ENCODE measurements at places on chromosomes 7 and 10. TPM values are rescaled to one million over a fixed set of nuclear protein-coding genes. Genes with fewer than 3 reads are reported as not detected.
A peak's percentile ranks its signal among the peaks of the same experiment; 100 is the strongest.

TMEM26 gene
- 0.25 TPM for total RNA-seq

GRCh38 chr7:28623105-28623730 lies 210.9 kb downstream of the CREB5 start:
- H3K27me3 ChIP-seq, result no peaks in the 10 kb centered on the region
- H3K36me3 ChIP-seq, result no peaks in the 10 kb centered on the region
- H3K4me3 ChIP-seq, result no peak overlapping the region
- H3K27ac ChIP-seq, result no peak overlapping the region
- H3K4me1 ChIP-seq, result peaks cover 21% of the 10 kb centered on the region
- no peak for DNase-seq

GRCh38 chr7:46003896-46004875 lies 83.1 kb upstream of the IGFBP3 start:
- H3K27ac ChIP-seq, result no peak overlapping the region
- no peaks in the 10 kb centered on the region for H3K27me3 ChIP-seq
- no peaks in the 10 kb centered on the region for H3K36me3 ChIP-seq
- DNase-seq, result no peak
- no peak overlapping the region for H3K4me3 ChIP-seq

THAP5 gene
- total RNA-seq, result 14.5 TPM

BCCIP gene
- total RNA-seq, result 30.9 TPM

DNA sequence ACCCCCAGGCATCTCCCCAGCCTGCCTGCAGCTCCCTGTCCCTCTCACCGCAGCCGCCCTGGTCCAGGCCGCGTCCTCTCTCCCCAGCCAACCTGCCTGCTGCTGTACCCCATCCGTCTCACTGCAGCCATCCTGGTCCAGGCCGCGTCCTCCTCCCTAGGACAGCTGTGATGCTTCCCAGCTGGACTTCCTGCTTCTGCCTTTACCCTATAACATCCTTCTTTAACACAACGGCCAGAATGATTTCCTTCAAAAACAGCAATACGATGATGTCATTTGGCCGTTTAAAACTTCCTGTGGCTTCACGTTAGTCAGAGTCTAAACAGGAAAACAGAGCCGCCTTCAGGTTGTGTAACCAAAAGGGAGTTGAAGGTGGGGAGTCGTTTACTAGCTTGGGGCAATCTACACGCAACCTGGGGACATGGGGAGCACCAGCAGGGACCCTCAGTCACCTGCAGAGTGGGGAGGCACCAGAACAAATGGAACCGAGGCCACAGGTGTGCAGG lies 32.2 kb upstream of the ZFAND2A start:
- H3K27me3 ChIP-seq, result no peaks in the 10 kb centered on the region
- no peaks in the 10 kb centered on the region for H3K36me3 ChIP-seq
- H3K27ac ChIP-seq, result no peak overlapping the region
- H3K4me3 ChIP-seq, result no peak overlapping the region
- DNase-seq, result no peak

TEX47 gene
- not detected for total RNA-seq

THSD7A gene
- total RNA-seq, result 9.3 TPM

DNA sequence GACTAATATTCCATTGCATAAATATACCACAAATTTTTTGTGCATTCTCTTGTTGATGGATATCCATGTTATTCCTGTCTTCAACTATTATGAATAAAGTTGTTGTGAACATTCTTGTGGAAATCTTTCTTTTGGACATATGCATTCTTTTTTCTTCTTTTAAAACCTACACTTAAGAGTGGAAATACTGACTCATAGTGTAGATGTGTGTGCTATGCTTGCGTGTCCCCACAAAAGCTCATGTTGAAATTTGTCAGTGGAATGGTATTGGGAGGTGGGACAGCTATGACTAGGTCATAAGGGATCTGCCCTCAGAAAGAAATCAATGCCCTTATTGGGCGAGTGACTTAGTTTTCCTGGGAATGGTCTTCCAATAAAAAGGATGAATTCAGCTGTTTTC lies 203.6 kb upstream of the PRSS58 start:
- no peaks in the 10 kb centered on the region for H3K27me3 ChIP-seq
- H3K4me1 ChIP-seq, result no peaks in the 10 kb centered on the region
- H3K36me3 ChIP-seq, result no peaks in the 10 kb centered on the region
- no peak overlapping the region for H3K27ac ChIP-seq
- no peak overlapping the region for H3K4me3 ChIP-seq

DNA sequence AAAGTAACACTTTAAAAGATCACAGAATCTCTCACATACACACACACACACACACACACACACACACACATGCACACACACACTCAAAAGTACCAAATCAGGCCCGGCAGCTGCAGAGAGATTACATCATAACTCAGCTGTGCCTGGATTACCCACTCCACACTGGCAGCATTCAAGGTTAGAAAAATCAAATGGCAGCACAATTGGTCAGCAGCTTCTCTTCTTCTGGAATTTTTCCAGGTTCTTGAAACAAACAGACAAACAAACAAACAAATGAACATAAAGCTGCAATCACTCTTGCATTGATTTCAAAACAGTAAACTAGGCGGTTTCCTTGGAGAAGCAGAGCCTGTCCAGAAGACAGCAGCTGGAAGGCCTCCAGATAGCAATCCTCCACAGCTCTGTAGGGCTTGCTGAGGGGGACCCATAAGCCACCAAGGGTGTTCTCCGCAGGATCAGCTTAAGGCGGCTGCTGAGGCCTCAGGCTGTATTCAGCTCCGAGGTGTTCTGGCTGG lies 24.5 kb upstream of the FAM133B start:
- no peak overlapping the region for H3K27ac ChIP-seq
- no peak overlapping the region for H3K4me3 ChIP-seq
- H3K4me1 ChIP-seq, result no peaks in the 10 kb centered on the region
- no peak for DNase-seq

- no peak for DNase-seq
- no peak overlapping the region for H3K27ac ChIP-seq
- H3K36me3 ChIP-seq, result no peaks in the 10 kb centered on the region
- H3K4me1 ChIP-seq, result no peaks in the 10 kb centered on the region
- H3K27me3 ChIP-seq, result no peaks in the 10 kb centered on the region
Observed at GRCh38 chr7:75818472-75818871, 4.9 kb upstream of the CCL24 start.

TYW1B gene
- total RNA-seq, result 6.9 TPM

GRCh38 chr10:54854389-54854788 lies 53.4 kb upstream of the PCDH15 start:
- no peak overlapping the region for H3K27ac ChIP-seq
- no peaks in the 10 kb centered on the region for H3K4me1 ChIP-seq
- no peaks in the 10 kb centered on the region for H3K36me3 ChIP-seq
- H3K27me3 ChIP-seq, result no peaks in the 10 kb centered on the region
- no peak for DNase-seq

- no peaks in the 10 kb centered on the region for H3K36me3 ChIP-seq
- DNase-seq, result no peak
- no peak overlapping the region for H3K4me3 ChIP-seq
- H3K4me1 ChIP-seq, result peaks cover 22% of the 10 kb centered on the region
- H3K27ac ChIP-seq, result no peak overlapping the region
- H3K27me3 ChIP-seq, result no peaks in the 10 kb centered on the region
Observed at GRCh38 chr10:44935201-44935965, 24.2 kb upstream of the RASSF4 start.

DNA sequence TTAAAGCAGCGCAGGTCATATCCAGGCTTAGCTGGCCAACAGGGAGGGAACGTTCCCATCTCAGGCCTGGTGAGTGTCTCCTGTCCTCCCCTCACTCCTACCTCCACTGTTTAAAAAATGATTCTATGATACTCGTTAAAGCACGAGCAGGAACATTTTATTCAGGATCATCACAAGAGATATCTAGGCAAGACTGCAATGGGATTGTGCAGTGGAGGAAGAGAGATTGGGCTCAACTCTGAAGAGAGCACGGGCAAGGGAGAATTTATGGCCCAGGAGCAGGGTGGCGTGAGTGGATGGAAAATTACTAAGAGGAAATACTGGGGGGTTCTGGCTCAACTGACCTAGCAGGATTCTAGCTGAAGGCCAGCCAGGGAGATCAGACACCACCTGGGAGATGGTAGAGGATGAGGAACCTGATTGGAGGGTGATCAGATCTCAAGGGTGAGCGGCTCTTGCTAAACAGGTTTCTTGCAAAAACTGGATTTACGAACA lies 9.0 kb upstream of the HSPB1 start:
- no peaks in the 10 kb centered on the region for H3K36me3 ChIP-seq
- peaks cover 74% of the 10 kb centered on the region for H3K4me1 ChIP-seq
- peak overlapping the region; percentile 100 for H3K27ac ChIP-seq
- H3K27me3 ChIP-seq, result no peaks in the 10 kb centered on the region

DNA sequence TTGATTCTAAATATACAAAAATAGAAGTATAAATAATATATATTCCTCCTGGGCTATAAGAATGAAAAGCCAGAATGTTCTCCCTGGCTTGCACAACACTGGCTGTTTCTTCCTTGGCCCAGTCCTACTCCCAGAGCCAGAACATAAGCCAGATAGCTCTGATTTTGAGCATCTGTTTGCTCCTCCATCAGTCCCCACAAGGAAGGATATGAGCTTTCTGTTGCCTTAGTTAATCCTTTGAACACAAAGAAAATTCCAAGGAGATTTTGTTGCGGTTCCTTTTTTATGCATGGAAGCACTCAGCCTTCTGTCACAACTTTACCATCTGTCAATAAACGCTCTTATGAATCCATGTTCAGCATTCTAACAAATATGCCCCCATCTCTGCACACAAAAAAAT lies 361.8 kb downstream of the IPMK start:
- H3K36me3 ChIP-seq, result no peaks in the 10 kb centered on the region
- H3K4me3 ChIP-seq, result no peak overlapping the region
- DNase-seq, result no peak

NME8 gene
- not detected for total RNA-seq

- DNase-seq, result no peak
- H3K27ac ChIP-seq, result no peak overlapping the region
- H3K36me3 ChIP-seq, result no peaks in the 10 kb centered on the region
- no peaks in the 10 kb centered on the region for H3K27me3 ChIP-seq
- no peak overlapping the region for H3K4me3 ChIP-seq
Observed at GRCh38 chr7:531777-532176, 12.1 kb upstream of the PDGFA start.

MBL2 gene
- not detected for total RNA-seq

DNA sequence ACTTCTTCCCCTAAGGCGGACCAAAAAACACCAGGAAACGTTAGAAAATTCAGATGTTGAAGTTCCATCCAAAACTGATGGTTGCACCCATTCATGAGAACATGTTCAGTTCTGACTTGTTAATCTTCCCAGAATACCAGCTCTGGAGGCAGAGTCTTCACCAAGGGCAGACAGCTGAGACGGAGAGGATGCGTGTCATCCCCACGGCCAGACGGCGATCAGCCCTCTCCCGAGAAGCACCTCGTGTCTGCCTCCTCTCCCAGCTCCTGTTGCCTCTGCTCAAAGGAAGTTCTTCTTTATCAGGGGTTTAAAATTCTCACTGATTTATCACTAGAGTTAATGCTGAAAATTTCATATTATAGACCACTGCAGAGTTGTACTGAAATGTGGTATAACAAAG lies 269.7 kb downstream of the ZMYND11 start:
- H3K27ac ChIP-seq, result no peak overlapping the region
- DNase-seq, result no peak
- H3K4me1 ChIP-seq, result no peaks in the 10 kb centered on the region
- peaks cover 12% of the 10 kb centered on the region for H3K36me3 ChIP-seq
- no peaks in the 10 kb centered on the region for H3K27me3 ChIP-seq

- peaks cover 11% of the 10 kb centered on the region for H3K4me1 ChIP-seq
- no peaks in the 10 kb centered on the region for H3K27me3 ChIP-seq
- DNase-seq, result no peak
- H3K4me3 ChIP-seq, result no peak overlapping the region
- no peaks in the 10 kb centered on the region for H3K36me3 ChIP-seq
Observed at GRCh38 chr7:121440857-121441503, 44.9 kb upstream of the FAM3C start.

MLXIPL gene
- 6.1 TPM for total RNA-seq

IFIT1 gene
- 7.4 TPM for total RNA-seq

DNA sequence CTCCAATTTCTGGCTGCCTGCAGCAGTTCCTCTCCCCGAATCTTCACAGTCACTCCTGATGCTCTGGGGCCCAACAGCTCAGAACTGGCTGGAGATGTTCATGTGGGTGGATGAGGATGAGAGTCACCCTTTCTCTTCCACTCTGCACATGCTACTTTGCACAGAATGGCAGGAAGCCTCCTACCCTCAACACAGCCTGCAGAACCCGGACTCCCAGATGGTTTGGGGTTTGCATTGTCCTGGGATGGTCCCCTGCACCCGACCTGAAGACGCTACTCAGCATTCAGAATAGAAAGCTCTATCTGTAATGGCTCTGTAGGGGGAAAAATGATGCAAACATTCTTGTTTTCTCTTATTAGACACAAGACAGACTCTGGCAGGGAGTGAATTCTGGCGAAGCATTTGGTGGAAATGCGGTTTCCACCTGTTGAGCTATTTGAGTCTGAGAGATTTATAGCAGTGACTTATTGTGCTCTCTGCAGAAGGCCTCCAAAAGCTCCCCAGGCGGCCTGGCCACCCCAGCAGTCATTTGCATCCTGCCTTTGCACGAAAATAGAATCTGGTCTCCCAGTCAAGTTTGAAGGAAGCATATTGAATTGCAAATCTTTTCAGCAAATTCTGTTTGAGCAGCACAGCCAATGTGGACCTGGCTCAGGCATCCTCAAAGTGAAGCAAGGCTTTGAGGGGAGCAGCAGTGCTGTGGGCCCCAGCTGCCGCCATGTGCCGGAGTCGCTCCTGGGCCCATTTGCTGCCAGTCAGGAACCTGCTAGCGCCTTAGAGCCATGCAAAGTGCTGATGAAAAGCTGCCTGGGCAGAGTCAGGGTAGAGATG lies 309.3 kb downstream of the TCERG1L start:
- no peaks in the 10 kb centered on the region for H3K4me1 ChIP-seq
- no peaks in the 10 kb centered on the region for H3K36me3 ChIP-seq
- no peak overlapping the region for H3K27ac ChIP-seq
- DNase-seq, result peak; percentile 54
- H3K27me3 ChIP-seq, result no peaks in the 10 kb centered on the region

DNA sequence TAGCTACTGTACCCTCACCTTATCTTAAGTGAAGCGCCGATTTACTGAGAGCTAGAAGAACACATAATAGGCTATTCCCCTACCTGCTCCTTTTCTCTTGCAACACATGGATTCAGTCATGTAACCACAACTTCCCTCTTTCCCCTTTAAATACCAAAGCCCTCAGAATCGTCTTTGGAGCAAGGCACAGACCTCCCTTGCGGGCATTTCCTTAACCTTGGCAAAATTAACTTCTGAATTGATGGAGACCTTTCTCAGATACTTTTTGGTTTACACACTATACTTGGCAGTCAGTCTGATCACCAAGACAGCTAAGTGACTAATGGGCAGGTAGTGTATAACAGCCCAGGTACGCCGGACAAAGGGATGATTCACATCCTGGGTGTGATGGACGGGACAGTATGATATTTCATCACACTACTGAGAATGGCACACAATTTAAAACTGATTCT lies 72.7 kb upstream of the SEC61G start:
- H3K4me1 ChIP-seq, result no peaks in the 10 kb centered on the region
- no peak for DNase-seq
- no peaks in the 10 kb centered on the region for H3K36me3 ChIP-seq
- no peak overlapping the region for H3K4me3 ChIP-seq

Measured in vagina (tissue), 2 donors.